ENCODE measurements at places on chromosomes 2 and 18.

DNA sequence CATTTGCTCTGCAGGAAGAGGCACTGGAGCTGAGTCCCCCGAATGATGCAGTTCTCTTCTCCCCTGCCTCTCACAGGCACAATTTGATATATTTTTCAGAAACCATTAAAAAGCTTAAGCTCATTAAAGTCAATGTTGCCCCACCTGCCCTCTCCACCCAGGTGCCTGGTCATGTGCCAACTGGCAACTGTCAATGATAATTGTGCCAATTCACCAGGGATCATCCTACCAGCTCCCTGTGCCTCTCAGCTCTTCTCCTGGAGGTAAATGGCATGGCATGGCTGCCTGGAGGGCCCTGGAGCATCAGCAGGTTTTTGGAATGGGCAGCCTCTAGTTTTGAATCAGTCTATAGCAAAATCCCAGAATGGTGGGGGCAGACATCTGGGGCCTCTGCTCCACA lies 279.6 kb upstream of the ID2 start:
- DNase-seq, result no peak

GRCh38 chr2:181823405-181823804 lies 68.1 kb upstream of the ITPRID2 start:
- no peak for DNase-seq

- no peak for DNase-seq
Observed at GRCh38 chr18:10850840-10851239, 298.5 kb downstream of the PIEZO2 start.

DNA sequence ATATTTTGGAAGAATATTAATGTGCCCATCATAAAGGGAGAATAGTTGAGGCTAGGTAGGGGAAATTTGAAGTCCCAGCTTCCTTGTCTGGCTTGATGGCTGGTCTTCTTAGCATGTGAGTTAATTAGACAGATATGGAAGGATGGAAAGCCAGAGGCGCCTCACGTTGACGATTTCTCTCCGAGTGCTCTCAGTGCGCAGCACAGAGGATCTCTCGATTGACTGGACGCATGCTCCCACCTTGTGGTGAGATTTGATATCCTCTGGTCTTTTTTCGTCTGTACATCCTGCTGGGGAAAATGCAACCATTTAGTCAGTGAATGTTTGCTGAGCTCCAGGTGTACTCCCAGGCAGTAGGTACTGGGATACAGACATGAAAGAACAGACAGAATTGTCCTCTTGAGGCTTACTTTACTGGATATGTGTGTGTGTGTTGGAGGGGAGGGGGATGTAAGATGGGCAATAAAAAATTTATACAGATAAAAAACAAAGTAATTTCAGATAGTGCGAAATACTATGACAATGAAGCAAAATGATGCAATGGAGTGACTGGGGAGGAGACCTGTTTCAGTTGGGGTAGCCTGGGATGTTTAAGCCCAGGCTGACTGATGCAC lies 66.9 kb upstream of the ZNG1B start:
- no peak for DNase-seq

DNA sequence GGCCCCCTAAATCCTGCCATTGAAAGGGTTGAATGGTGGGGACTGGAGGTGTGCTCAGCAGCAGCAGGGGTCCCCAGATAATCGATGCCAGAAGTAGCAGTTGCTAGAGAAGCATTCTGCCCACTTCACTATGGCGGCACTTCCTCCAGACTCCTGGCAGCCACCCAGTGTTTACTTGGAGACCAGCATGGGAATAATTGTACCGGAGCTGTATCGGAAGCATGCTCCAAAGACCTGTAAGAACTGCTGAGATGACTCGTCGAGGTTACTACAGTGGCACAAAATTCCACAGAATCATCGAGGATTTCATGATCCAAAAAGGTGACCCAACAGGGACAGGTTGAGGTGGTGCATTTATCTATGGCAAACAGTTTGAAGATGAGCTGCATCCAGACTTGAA lies 11.0 kb upstream of the GAREM2 start:
- DNase-seq, result no peak

GRCh38 chr2:23772684-23773083 lies 154.2 kb downstream of the ATAD2B start:
- no peak for DNase-seq

DNA sequence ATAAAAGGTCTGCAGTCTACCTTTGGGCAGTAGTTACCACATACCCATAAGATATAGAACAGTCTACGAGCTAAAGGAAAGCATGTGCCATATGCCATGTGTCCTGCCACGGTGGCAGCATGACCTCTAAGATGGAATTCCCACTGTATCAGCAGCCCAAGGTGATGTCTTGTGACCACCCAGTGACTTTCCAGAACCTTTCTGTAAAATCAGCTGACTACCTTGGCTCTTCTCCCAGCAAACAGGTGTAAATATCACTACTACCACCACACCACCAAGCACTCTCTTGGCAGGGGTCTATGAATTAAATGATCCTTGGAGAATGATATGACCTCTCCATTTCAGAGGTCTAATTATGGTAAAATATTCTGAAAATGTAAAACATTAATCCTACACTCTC lies 99.6 kb downstream of the METTL8 start:
- no peak for DNase-seq
